ENCODE measurements at places on chromosomes 4 and X.
A peak's percentile ranks its signal among the peaks of the same experiment; 100 is the strongest.

DNA sequence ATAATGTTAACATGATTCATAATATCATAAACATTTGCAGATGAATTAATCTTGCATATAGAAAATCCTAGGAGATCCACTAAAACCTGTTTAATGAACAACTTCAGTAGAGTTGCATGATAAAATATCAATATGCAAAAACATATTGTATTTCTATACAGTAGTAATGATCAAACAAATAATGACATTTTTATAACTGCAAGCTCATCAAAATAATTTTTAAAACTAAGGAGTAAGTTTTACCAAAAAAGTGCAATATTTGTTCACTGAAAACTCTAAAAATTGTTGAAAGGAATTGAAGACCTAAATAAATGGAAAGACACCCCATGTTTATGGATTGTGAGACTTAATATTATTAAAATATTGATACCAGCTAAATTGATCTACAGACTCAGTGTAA, 15.9 kb upstream of the GPRASP2 start:
- no peak for DNase-seq

DNA sequence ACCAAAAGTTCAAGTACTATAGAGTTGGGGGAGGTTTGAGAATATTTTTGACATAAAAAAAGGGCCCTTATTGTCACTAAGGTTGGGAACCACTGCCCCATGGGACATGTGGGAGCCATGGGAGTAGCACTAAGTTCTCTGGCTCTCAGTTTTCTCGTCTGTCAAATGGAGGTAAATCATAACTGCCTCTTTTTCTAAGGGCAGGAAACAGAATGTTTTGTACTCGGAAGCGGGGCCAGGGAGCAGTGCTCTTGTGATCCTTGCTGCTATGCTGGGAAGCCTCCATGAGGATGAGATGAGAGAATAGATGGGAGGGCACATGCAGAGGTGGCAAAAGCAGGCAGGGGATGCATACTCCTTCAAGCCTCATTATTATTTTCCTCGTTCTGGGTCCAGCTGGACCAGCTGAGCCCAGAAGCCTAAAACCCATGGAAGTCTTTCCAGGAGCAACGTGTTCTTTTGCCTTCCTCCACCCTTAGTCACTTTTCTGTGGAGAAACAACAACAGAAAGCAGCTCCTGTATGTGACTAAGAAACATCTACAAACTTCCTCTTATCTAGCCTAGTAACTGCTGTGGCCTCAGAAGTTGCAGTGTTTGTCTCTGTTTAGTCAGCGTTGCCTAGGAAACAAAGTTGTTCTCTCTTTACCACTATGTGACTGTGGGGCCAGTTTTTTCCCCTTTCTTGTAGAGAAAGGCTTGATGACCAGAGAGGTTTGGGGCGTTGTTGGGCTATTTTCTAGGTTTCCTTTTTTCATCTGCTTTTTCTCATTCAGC, 64.8 kb downstream of the TSC22D3 start:
- peak; percentile 30 for DNase-seq

DNA sequence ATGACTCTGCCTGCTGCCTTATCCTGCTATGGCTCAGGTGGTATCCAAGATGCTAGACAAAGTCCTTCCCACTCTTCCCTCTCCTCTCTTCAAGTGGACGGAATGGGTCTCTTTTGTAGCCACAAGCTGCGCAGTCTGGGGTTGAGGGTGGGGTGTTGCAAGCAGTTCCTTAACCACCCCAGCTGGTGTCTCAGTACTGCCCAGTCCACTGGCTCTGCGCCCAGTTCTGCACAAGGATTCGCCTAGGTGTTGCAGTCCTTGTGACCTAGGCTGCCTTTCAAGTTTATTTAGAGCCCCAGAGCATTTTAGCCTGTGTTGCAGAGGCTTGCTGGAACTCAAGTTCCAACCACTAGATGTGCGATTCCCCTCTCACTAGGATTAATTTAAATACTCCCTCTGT, 120.7 kb downstream of the NEXMIF start:
- DNase-seq, result no peak

DNA sequence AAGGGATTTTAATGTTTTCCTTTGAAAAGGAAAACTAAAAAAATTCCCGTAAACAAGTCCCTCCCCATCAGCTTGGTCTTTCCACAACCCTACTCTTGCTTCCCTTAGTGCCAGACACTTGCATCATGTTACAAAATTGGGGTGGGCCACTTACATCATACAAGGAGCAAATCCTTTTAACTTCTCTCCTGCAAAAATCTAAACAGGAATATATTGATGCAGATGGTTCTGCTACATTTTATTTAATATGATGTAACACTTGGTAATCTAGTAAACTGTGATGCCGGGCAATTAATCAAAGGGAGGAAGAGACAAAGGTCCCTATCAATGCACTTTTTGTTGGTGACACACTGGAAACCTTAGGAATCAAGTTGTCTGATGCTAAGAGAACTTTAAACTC, 125.3 kb downstream of the UBE2K start:
- no peak for DNase-seq

- DNase-seq, result no peak
Observed at GRCh38 chrX:111216293-111216801, 53.9 kb downstream of the CAPN6 start.

GRCh38 chrX:38803588-38804431, 2.6 kb downstream of the MID1IP1 start:
- DNase-seq, result peak; percentile 37

DNA sequence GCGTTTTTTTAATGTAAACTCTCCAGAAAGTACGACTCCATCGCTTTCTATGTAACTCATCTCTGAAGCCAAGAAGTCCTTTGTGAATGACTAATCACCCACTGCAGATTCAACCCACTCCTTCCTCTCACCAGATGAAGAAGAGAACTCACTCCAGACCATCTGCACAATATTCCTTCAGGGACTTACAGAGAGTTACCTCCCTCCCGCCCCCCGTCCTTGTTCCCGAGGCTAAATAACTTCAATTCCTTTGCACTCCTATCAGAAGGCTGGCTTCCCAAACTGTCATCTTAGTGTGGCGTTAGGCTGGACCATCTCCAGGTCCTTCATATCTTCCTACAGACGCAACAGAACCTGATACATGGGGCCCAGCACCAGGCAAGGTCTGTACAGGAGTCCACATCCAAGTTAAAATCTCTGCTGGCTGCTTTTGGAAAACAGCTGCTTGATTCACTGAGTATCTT, 82.4 kb downstream of the AFAP1 start:
- no peak for DNase-seq

GRCh38 chr4:157004279-157005161, 32.9 kb upstream of the PDGFC start:
- DNase-seq, result no peak

GRCh38 chr4:100162027-100162685, 28.1 kb downstream of the DDIT4L start:
- DNase-seq, result no peak

DNA sequence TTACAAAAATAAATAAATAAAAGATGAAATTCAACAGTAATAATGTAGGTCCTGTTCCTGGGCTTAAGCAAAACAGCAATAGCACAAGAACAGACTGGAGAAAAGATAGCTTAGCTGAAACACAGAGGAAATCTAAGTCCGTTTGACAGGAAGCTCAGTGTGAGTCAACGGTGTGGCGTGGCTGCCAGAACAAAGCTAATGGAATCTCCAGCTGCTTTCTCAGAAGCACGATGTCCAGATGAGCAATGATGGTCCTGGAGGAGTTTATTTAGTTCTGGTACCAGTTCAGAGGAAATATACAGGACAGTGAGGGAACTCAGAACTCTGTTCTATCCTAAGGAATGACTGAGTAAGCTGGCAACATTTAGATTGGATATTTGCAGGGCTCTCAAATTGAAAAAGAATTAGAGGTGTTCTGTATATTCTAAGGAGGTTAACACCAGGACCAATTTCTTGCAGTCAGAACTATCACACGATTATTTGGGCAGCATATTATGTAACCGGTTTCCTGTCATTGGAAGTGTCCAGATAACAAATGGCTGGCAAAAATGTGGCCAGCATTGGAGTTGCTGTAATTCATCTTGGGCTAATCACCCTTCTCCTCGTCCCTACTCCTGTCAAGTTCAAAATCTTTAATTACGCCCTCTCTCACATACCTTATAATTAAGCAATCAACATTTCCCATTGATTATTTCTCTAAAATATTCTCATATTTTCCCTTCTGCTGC, 12.7 kb downstream of the GAB3 start:
- no peak for DNase-seq

DNA sequence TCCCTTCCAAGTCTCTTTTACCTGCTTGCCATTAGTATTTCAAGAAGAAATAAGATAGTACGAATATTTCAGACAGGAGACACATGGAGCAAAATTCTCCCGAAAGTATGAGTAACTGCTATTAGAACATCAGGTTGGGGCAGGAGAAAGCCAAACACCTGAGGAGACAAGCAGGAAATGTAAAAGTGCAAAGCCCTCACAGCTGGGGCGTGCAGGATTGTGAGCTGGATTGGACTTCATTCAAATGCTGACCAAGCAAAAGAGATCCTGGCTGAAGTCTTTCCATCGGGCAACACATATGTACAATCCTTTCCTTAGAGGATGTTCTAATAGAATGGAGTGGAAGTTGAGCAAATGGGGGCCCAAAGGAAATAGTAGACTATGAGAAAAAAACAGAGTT, 76.8 kb downstream of the DTHD1 start:
- no peak for DNase-seq

- DNase-seq, result no peak
Observed at GRCh38 chrX:154436983-154437752, at the start of gene GDI1. GDI1 (plus strand) TSS chrX:154437154; CDS start chrX:154437255, 101 bp downstream.

GRCh38 chr4:189090174-189090814, 850.4 kb upstream of the FRG1 start:
- no peak for DNase-seq

DNA sequence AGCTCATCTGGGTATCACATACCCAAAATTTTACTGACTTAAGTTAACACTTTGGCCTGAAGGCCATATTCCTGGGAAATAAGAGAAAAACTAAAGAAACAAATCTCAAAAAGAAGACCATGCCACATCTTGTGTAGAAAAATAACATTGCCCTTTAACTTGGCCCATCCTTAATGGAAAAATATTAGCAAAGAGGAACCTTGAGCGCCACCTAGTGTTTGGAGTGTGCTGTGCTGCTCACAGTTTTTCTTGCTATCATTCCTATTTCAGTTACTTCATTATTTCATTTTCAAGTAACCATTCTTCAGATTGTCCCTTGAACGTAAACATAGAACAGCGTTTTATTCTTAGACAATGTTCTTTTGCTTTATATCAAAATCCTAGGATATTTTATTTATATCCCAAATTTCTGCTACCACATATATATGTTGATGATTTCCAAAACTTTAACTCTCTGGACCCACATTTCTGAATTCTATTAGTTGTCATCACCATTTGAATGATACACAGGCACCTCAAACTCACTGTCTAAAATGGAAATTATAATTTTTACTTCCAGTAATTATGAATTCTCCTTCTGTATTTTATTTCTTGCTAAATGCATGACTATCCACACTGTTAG, 999.0 kb upstream of the ADGRL3 start:
- DNase-seq, result peak; percentile 1

DNA sequence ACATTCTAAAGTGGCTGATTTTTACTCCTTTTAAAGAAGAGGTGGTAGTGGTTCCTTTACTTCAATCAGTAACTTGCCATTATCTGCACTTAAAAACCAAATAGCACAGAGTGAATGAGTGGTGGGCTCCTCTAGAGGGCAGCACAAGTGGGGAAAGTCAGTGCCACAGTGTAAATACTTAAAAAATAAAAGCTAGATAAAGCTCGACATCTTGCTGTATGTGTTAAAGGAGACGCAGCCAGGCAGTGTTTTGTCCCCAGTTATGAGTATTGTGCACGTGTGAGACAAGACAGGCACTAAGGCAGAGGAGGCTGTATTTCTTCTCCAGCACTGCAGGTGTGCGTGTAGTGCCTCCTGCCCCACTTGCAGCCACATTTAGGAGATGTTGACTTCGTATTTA, 24.6 kb downstream of the NAP1L5 start:
- DNase-seq, result no peak

- no peak for DNase-seq
Observed at GRCh38 chrX:49276671-49277534, 7.3 kb downstream of the PPP1R3F start.

DNA sequence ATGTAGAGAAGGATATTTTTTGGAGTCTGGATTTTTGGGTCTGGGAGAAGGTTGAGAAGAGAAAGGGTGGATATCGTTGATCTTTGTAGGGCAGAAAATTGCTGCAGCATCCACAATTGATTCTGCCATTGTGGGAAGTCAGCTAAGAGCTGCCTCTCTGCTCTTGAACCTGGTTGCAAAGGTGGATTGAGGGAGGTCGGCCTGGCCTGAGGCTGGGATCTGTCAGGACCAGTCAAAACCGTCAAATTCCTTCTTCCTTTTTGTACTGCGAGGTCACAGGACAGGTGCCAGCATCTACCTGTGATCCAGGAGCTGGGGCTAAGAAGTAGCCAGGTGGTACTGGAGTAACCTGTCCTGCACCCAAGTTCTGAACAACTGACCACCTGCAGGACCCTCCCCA, 93.7 kb downstream of the SHOX start:
- no peak for DNase-seq
